ENCODE measurements at places on chromosomes 7 and 10. TPM values are rescaled to one million over a fixed set of nuclear protein-coding genes. Genes with fewer than 3 reads are reported as not detected.
A peak's percentile ranks its signal among the peaks of the same experiment; 100 is the strongest.

DNA sequence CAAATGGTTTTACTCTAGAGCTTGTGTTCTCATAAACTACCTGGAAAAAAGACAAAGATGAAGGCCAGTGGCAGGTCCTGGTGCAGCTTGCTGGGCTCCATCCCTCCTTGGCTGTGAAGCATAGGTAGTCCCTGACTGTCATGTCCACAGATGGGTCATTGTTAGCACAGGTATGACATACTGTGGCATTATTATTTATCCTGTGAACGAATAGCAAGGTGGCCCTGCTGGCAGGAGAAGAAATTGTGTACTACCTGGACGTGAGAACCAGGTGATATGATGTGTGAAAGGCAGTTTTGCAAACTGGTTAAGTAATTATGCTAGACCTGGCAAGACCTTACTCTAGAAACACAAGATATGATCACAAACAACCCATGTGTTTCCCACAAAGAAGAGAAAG lies 63.9 kb downstream of the CCDC71L start:
- DNase-seq, result no peak

DNA sequence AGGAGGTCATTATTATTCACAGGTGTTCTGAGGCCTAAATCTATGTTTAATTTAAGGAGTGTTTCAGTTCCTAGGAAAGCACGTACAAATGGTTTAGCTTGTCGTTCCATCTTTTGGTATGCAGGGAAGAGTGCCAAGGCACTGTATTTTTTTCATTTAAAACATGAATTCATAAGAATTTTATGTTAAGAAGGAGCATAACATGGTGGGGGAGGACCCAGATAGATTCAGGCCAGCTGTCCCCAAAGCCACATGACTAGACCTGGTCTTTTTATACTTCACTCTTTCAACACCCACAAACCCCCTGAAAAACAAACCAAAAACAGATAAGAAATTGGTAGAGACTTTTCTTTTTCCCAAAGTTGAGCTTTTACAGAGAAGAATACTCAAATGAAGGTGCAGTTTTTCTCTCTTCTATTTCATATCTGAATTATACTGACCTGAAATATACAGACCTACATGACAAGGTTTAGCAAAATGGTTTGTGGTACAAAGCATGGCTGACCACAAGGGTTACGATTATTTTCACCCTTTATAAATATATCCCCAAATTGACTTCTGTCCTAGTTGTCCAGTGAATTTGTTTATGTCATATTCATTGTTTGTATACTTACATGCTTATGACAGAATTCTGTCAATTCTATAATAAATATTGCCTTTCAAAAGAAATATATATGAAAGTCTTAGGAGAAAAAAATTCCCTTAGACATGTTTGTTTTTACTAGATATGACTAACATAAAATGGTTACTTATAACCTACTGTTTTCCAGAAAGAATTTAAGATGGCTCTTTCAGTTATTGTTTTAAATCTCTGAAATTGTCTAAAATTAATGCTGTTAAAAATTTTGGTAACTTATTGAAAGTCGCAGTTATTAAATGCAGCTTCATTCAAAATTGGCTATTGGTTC lies 71.3 kb downstream of the AP3M1 start:
- DNase-seq, result no peak

DNA sequence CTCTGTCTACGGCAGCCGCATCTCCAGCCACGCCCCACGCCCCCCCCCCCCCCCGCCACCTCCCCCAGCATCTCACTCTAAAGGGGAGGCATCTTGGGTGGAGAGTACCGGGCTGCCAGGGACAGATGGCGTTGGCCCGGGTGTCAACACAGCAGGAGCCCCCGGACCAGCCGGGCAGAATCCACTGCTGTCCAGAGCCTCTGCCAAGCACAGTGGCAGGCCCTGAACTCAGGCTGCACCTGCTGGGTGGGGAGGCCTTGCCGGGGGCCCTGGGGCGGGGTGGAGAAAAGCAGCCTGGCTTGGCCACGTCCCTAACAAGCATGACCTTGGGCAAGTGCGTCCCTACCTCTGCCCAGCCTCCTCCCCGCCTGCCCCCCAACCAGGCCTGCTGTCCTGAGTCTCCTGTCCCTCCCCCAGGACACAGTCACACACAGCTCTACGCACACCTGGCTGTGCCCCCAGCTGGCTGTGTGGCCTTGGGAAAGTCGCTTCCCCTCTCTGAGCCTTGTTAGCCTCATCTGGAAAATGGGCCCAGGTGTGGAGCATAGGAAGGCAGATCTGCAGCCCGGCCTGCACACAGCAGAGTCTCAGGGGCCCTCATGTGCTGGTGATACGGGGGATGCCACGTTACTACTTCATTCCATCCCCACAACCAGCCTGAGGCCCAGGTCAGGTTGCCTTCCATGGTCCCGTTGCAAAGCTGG lies 45.2 kb downstream of the MICALL2 start:
- DNase-seq, result no peak

- DNase-seq, result no peak
Observed at GRCh38 chr10:7306147-7306546, 104.7 kb downstream of the SFMBT2 start.

- no peak for DNase-seq
Observed at GRCh38 chr7:17770710-17771375, 169.5 kb downstream of the SNX13 start.

GRCh38 chr10:69801094-69801433 lies 642 bp upstream of the COL13A1 start:
- peak; percentile 73 for DNase-seq

DNA sequence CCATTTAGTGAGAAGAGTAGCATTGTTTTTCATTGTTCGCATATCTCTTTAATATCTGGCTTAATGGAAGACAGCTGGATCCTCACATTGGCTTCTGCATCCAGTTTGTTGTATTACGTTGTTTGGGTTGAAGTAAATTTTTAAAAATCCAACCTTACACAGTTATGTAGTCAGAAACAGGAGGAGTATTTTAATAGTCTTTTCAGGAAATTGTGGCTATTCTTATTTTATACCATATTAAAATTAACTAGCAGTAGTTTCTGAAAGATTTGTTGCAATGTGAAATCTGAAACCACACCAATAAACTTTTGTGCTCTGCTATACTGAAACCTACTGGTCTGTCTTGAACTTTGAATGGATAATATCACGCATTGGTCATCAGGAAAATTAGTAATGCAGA lies 27.9 kb downstream of the MYPN start:
- DNase-seq, result no peak

DNA sequence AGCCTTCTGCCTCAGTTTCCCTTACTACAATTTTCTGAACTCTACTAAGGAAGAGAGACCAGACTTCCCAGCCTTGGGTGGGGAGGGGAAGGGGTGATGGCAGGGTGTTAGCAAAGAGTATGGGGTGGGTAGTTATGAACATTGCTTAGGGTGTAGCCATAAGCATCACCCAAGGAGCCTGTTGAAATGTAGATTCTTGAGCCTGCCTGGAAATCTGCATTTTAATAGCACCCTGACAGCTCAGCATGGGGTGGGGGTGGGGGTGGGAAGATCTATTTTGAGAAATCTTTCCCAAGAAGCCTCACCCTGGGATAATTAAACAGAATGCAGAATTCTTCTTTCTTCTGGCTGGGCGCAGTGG lies 164.8 kb downstream of the NRF1 start:
- no peak for DNase-seq

DNA sequence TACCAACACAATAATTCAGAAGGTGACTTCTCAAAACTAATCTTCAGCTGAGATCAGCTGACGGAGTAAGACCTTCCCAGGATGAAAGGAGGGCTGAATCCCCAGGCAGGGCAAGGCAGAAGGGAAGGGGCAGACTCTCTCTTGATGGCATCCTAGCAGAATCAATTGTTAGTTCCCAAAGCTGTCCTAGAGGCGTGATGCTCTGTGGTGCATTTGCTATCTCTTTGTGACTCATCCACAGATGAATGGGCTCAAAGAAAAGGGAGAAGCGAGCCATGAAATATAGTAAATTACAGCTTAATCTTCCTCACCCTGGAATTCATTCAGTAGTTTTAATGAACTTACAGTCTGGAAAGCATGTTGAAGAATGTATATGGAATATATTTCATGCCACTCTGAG lies 37.2 kb downstream of the PDE1C start:
- DNase-seq, result no peak

GRCh38 chr10:28806951-28807759 lies 129.8 kb downstream of the BAMBI start:
- no peak for DNase-seq

GRCh38 chr10:129949891-129950291 lies 14.2 kb downstream of the EBF3 start:
- peak; percentile 78 for DNase-seq

DNA sequence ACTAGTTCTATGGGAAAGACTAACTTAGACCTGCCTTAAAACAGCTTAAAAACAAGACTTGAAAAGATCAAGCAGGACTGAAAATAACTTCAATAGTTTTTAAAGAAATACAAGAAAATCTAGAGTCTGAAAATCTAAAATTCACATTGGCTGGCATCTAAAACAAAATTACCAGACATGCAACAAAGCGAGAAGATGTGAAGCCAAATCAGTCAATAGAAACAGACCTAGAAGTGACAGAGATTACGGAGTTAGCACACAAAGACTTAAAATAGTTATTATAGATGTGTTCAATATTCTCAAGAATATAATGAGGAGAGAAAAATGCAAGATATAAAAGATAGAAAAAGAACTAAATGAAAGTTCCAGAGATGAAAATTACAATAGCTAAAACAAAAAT lies 78.3 kb upstream of the DIP2C start:
- DNase-seq, result no peak

DNA sequence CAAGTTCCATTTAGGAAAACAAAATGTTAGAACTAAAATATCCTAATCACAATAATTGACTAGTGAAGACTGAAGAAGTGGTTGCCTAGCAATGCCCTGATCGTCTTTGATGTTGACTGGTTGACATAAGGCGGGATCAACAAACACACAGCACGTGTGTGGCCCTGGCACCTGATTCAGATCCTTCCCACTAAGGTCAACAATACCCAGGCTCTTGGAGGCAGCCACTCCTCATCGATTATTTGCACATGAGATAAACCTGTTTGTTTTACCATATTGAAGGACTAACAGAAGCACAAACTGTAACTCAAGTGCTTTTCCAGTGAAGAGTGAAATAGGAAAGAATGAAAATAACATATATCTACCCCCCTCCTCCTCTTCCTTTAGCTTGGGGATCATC lies 15.6 kb downstream of the FANK1 start:
- no peak for DNase-seq

GRCh38 chr7:30976381-30976780 lies 12.6 kb downstream of the GHRHR start:
- DNase-seq, result peak; percentile 15

GRCh38 chr7:2379821-2380450 lies 23.5 kb upstream of the CHST12 start:
- DNase-seq, result no peak

DNA sequence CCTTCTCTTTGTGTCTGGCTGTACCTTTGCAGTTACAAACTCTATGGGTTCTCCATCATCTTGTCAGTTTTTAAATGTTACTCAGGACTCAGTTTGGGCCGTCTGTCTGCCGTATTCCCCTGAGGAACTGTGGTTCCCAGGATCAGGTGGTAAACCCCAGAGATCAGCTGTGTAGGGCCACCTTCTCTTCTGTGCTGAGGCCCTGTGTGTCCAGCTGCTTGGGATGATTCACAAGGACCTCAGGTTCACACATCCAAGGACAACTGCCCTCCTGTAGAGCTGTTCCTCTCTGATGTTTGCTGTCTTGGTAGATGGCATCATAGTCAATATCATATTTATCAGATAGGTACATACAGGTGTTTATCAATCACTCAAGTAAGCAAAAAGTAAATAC lies 24.5 kb downstream of the CUL1 start:
- DNase-seq, result no peak

DNA sequence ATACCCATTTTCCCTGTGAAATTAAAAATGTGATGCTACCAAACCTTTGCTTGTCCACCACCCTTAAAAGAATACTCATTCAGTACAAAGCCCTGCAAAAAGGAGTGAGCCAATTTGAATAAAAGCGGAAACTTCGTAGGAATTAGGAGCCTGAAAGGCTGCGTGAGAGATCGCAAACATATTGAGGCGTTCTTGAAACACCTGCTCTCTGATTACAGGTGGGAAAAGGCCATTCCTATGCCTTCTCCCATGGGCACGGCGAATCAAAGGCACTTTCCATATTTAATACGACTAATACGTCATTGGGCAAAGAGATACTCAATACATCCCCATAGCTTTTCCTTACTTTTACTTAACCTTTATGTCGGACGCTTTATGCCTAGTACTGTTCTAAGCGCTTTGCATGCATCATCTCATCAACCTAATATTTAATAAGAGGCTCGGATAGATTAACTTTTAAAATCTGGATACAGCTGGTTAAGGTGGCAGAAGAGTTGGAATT lies 30.9 kb upstream of the KMT2E start:
- DNase-seq, result no peak

- no peak for DNase-seq
Observed at GRCh38 chr10:11742779-11743298, 657 bp downstream of the ECHDC3 start.

GRCh38 chr7:983004-983615 lies at the start of gene CYP2W1:
TSS of gene CYP2W1 (plus strand) at chr7:983181. CDS start at chr7:983212, 31 bp downstream.
- no peak for DNase-seq

DNA sequence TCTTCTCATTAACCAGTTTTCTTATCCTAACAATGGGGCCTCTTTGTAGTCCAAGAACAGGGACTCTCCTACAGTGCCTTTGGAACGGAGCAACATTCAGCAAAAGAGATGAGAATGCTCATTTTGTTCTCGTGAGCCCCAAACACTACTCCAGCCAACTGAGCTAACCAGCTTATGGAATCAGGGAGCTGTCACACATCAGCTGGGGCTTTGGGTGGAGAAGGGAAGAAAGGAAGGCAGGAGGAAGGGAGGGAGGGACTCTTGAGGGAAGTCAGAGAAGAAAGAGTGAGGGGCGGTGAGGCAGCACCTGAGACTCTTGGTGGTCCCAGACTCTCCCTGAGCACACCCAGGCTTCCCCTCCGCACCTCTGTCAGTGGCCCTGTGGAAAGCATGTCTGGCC lies 123.1 kb downstream of the CLEC2L start:
- DNase-seq, result no peak

- no peak for DNase-seq
Observed at GRCh38 chr7:2779051-2779450, 65.1 kb downstream of the GNA12 start.

- DNase-seq, result no peak
Observed at GRCh38 chr7:137937202-137937560, 64.7 kb downstream of the CREB3L2 start.

The HNRNPH3 gene
- polyA plus RNA-seq, result 73.0 TPM

The ANKMY2 gene
- 22.4 TPM for polyA plus RNA-seq

The SPDYE1 gene
- polyA plus RNA-seq, result not detected

The NEUROD6 gene
- not detected for polyA plus RNA-seq

The CPXM2 gene
- not detected for polyA plus RNA-seq

The CPA2 gene
- polyA plus RNA-seq, result not detected

The DLG5 gene
- polyA plus RNA-seq, result 15.3 TPM

The POLR2J2 gene
- 4.8 TPM for polyA plus RNA-seq

The LRRC18 gene
- polyA plus RNA-seq, result not detected

The NUTM2A gene
- 0.38 TPM for polyA plus RNA-seq

The GFRA1 gene
- 2.6 TPM for polyA plus RNA-seq

The CELF2 gene
- polyA plus RNA-seq, result 0.08 TPM

The CFAP58 gene
- 0.47 TPM for polyA plus RNA-seq

The CTBP2 gene
- polyA plus RNA-seq, result 69.7 TPM

The TMEM140 gene
- 0.10 TPM for polyA plus RNA-seq

The GPR141 gene
- polyA plus RNA-seq, result not detected

The SLC18A2 gene
- not detected for polyA plus RNA-seq

The GBX1 gene
- not detected for polyA plus RNA-seq

The C7orf33 gene
- polyA plus RNA-seq, result not detected
